ENCODE measurements at places on chromosomes 11 and 22. TPM values are rescaled to one million over a fixed set of nuclear protein-coding genes. Genes with fewer than 3 reads are reported as not detected.

DNA sequence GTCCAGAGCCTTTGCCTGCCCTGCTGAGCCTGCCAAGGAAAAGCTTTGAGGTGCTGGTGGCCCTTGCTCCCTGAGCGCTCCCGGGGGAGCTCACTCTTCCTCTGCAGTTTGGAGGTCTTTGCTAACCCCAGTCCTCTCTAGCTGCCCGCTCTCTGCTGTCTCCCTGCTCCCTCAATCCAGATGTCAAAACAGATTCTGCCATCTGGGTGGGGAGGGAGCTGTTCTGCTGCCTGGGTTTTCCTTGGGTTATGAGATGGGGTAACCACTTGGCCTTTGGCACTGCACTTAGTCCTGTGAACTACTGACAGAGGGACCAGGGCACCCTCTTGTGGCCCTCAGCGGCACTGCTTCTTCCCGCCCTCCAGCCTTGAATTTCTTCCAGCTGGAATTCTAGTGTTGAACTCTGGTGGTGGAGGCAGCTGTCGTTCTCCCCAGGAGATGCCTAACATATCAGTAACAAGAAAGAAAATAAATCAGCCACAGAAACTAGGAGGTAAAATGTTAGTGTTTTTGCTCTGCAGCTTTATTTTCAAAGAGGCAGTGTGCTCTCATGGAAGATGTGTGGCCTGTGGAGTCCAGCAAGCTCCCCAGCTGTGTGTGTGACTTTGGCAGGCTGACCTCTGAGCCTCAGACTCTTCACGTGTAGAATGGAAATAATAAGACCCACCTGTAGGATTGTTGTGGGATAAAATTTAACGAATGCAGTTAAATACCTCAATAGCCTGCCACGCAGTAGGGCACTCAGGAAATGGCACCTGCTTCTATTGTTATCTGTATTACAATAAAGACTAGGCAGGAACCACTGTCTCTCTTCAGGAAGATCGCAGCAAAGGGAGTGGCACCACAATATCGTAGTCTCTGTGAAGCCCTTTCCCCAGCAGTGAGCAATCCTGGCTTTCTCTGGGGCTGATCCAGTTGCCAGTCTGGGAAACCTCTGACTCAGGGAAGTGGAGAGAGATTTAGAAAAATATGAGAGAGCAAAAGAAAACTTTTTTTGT is 23.4 kb downstream of the ARFGAP2 start:
- peak; percentile 70 for DNase-seq

GRCh38 chr11:1834062-1834610 is 654 bp upstream of the SYT8 start:
- DNase-seq = no peak

GRCh38 chr11:69815973-69816372 is 3.2 kb downstream of the FGF3 start:
- DNase-seq = no peak

DGAT2 gene
- 11.3 TPM for total RNA-seq
